ENCODE measurements at places on chromosomes 2 and 18. TPM values are rescaled to one million over a fixed set of nuclear protein-coding genes. Genes with fewer than 3 reads are reported as not detected.

GPR39 gene
- 0.16 TPM for total RNA-seq

CENPA gene
- total RNA-seq, result 0.64 TPM

SERPINB11 gene
- not detected for total RNA-seq

ATF2 gene
- total RNA-seq, result 71.7 TPM

SRD5A2 gene
- total RNA-seq, result not detected

REG3G gene
- not detected for total RNA-seq

SAG gene
- total RNA-seq, result not detected

PKDCC gene
- 19.3 TPM for total RNA-seq

TMEM198 gene
- total RNA-seq, result 1.6 TPM

RABL2A gene
- total RNA-seq, result 23.7 TPM

LYG2 gene
- total RNA-seq, result not detected

DHRS9 gene
- 7.8 TPM for total RNA-seq

SERPINB7 gene
- total RNA-seq, result not detected

All from breast epithelium (tissue), 4 donors.